ENCODE measurements at places on chromosomes 11 and 22. TPM values are rescaled to one million over a fixed set of nuclear protein-coding genes. Genes with fewer than 3 reads are reported as not detected.

DNA sequence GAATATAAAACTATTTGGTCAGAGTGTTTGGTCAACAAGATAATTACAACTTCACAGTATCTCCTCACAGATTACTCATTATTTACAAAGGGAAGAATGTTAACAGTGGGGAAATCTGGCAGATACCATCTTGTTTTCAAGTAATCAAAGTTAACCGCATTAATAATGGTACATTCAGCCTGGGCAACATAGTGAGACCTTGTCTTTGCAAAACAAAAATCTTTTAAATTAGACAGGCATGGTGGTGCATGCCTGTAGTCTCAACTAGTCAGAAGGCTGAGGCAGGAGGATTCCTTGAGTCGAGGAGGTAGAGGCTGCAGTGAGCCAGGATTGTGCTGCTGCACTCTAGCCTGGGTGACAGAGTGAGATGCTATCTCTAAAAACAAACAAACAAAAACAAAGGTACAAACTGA, 78.5 kb downstream of the ACER3 start:
- H3K4me3 ChIP-seq: no peak overlapping the region
- DNase-seq: no peak

DNA sequence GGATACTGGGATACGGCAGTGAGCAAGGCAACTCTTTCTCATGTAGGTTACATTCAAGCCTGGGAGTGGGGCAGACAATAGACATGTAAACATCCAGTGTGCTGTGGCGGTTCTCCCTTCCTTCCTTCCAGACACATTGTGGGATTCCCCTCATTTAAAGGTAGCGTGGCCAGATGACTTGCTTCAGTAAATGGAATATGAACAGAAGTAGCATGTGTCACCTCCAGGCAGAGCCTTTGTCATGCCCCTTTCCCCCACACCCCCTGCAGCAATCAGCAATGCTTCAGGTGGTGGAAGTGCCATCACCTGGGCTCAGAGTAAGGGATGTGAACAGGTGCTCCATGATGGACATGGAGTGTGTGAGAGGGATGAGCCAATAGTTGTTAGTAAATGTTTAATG, 34.8 kb upstream of the TTC12 start:
- H3K27ac ChIP-seq: no peak overlapping the region
- H3K4me1 ChIP-seq: peaks cover 17% of the 10 kb centered on the region
- no peaks in the 10 kb centered on the region for H3K27me3 ChIP-seq

- no peak for DNase-seq
- no peak overlapping the region for H3K4me3 ChIP-seq
- peaks cover 10% of the 10 kb centered on the region for H3K27me3 ChIP-seq
- no peak overlapping the region for H3K27ac ChIP-seq
Measured at GRCh38 chr22:50153056-50153755, 17.3 kb upstream of the PANX2 start.

- DNase-seq: no peak
- no peak overlapping the region for H3K4me3 ChIP-seq
- H3K27ac ChIP-seq: no peak overlapping the region
- no peaks in the 10 kb centered on the region for H3K4me1 ChIP-seq
- peaks cover 1% of the 10 kb centered on the region for H3K36me3 ChIP-seq
Measured at GRCh38 chr22:37880668-37881440, 25.2 kb upstream of the MICALL1 start.

The PAK1 gene
- total RNA-seq: 44.8 TPM

GRCh38 chr11:46210133-46210636, 67.3 kb upstream of the CREB3L1 start:
- no peak for DNase-seq
- H3K4me3 ChIP-seq: no peak overlapping the region
- H3K27ac ChIP-seq: no peak overlapping the region
- no peaks in the 10 kb centered on the region for H3K36me3 ChIP-seq
- no peaks in the 10 kb centered on the region for H3K4me1 ChIP-seq

The ASPHD2 gene
- total RNA-seq: 12.7 TPM

DNA sequence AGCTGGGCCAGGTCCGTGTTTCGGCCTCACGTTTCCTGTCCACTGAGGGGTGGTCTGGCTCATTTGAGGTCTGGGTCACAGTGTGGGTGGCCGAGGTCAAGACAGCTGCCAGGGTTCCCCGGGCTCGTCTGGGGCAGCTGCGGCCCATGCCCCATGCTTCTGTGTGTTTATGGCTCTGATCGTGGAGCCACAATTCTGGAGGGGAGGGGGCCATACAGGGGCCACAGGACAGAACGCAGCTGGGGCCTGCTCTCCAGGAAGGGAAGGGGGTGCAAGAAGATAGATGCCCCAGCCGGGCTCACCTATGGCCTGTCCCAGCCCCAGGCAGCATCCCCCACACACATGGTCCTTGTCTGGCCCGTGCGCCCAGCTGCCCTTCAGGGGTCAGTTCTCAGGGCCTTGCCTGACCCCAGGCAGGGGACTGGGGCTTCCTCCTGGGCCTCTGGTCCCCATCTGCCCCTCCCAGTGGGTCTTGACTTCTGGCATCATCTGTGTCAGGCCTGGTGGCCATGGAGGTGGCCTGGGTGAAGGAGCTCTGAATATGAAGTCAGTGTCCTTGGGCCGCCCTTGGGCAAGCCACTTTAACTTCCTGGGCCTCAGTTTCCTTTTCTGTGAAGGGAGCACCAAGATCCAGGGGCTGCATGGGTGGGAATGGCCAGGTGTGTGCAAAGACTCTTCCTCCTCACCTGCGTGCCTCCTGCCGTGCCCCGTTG, 8.4 kb downstream of the TSPAN32 start:
- H3K27ac ChIP-seq: no peak overlapping the region
- H3K36me3 ChIP-seq: no peaks in the 10 kb centered on the region
- no peaks in the 10 kb centered on the region for H3K27me3 ChIP-seq
- no peak overlapping the region for H3K4me3 ChIP-seq
- DNase-seq: no peak

- no peak overlapping the region for H3K4me3 ChIP-seq
- H3K27ac ChIP-seq: no peak overlapping the region
- peaks cover 17% of the 10 kb centered on the region for H3K4me1 ChIP-seq
- DNase-seq: peak; percentile 81
Measured at GRCh38 chr11:73625696-73626318, 20.6 kb upstream of the PLEKHB1 start.

- no peak for DNase-seq
- peaks cover 9% of the 10 kb centered on the region for H3K27me3 ChIP-seq
- no peak overlapping the region for H3K27ac ChIP-seq
- peaks cover 10% of the 10 kb centered on the region for H3K4me1 ChIP-seq
- H3K4me3 ChIP-seq: no peak overlapping the region
Measured at GRCh38 chr22:36724836-36725235, 21.3 kb upstream of the CACNG2 start.

GRCh38 chr11:128235958-128236357, 351.4 kb downstream of the ETS1 start:
- no peak overlapping the region for H3K27ac ChIP-seq
- H3K4me1 ChIP-seq: peaks cover 6% of the 10 kb centered on the region
- no peaks in the 10 kb centered on the region for H3K27me3 ChIP-seq
- no peaks in the 10 kb centered on the region for H3K36me3 ChIP-seq
- no peak overlapping the region for H3K4me3 ChIP-seq
- no peak for DNase-seq

The KCNQ1OT1 gene
- total RNA-seq: 2.3 TPM

GRCh38 chr11:62256281-62256680, 13.7 kb upstream of the SCGB2A2 start:
- no peak overlapping the region for H3K4me3 ChIP-seq
- no peak for DNase-seq
- H3K36me3 ChIP-seq: no peaks in the 10 kb centered on the region
- H3K27ac ChIP-seq: no peak overlapping the region
- no peaks in the 10 kb centered on the region for H3K27me3 ChIP-seq

DNA sequence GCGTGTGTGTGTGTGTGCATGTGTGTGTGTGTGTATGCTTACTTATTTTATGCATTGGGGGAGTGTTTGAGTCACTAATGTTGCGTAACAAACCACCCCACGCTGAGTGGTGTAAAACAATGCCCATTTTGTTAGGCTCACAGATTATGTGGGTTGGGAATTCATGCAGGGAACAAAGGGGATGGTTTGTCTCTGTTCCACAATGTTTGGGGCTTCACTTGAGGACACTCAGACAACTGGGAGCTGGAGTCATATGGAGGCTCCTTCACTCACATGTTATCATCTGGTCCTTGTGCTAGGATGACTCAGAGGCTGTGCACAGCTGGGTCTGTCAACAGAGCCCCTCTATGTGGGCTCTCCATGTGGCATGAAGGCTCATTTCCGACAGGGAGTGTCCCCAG, 51.3 kb upstream of the LARGE1 start:
- no peak overlapping the region for H3K27ac ChIP-seq
- H3K36me3 ChIP-seq: no peaks in the 10 kb centered on the region
- H3K27me3 ChIP-seq: no peaks in the 10 kb centered on the region
- DNase-seq: peak; percentile 10
- peaks cover 5% of the 10 kb centered on the region for H3K4me1 ChIP-seq

DNA sequence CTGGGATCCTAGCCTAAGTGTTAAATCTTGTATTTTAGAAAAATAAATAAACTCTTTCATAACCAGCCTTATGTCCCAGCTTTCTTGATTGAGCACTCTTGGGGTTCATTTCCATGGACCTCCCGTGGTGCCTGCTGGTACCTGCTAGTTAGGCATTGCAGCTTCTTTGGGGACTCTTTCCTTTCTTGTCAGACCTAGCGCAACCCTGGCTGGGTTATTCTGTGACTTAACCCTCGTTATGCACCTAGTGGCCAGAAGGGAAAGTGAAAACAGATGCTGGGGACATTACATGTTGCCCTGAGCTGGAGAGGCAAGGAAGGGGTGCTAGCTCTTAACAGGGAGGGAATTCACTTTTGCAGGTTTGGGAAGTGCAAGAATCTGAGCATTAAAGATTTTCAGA, 46.8 kb downstream of the APIP start:
- peak; percentile 30 for DNase-seq
- H3K4me1 ChIP-seq: no peaks in the 10 kb centered on the region
- no peak overlapping the region for H3K4me3 ChIP-seq
- no peaks in the 10 kb centered on the region for H3K27me3 ChIP-seq

DNA sequence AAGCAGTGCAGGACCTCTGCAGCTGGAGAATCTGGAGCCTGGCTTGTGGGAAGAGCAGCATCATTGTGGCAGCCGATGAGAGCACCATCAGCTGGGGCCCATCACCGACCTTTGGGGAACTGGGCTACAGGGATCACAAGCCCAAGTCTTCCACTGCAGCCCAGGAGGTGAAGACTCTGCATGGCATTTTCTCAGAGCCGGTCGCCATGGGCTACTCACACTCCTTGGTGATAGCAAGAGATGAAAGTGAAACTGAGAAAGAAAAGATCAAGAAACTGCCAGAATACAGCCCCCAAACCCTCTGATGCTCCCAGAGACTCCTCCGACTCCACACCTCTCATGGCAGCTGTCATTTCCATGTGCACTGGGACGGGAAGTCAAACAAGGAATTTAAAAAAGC, 35.6 kb downstream of the ASRGL1 start:
- H3K27ac ChIP-seq: no peak overlapping the region
- H3K36me3 ChIP-seq: no peaks in the 10 kb centered on the region
- no peaks in the 10 kb centered on the region for H3K4me1 ChIP-seq
- no peak for DNase-seq
- H3K27me3 ChIP-seq: no peaks in the 10 kb centered on the region
- no peak overlapping the region for H3K4me3 ChIP-seq

The MICAL2 gene
- 0.60 TPM for total RNA-seq

The BBOX1 gene
- not detected for total RNA-seq

- H3K4me1 ChIP-seq: peaks cover 2% of the 10 kb centered on the region
- no peaks in the 10 kb centered on the region for H3K27me3 ChIP-seq
- no peak for DNase-seq
Measured at GRCh38 chr11:95076416-95076815, 9.7 kb downstream of the SRSF8 start.

The OR51B4 gene
- not detected for total RNA-seq

DNA sequence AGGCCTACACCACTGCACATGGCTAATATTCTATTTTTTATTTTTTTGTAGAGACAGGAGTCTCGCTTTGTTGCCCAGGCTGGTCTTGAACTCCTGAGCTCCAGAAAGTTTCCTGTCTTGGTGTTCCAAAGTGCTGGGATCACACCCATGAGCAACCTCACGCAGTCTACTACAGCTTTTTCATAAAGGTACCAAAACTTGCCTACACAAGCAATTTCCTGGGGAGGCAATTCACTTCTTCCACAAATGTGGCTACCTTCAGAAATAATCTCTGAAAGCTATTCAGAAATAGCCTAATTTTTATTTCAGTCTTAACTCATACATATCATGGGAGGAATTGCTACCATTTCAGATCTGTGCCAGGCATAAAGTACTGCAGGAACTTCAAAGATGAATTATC, 11.4 kb downstream of the SLC35F2 start:
- peaks cover 11% of the 10 kb centered on the region for H3K4me1 ChIP-seq
- H3K36me3 ChIP-seq: no peaks in the 10 kb centered on the region
- DNase-seq: no peak

DNA sequence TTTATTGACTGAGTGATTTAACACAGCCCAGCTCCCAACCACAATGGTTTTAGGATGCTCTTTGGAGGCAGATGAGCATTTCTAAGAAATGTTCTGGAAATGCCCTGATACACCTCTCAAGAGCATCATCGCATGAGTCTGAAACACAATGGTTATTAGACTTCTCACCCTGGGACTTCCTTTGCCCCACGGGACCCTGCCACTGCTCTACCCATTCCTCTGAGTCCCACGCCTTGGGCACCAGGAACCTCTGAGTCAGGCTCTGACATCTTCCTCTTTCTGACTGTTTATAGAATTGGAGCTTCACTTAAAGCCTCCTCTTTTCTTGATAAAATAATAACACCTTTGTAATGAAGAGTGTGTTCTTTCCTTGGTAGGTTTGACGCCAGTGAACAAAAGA, 85.6 kb upstream of the PARVA start:
- H3K36me3 ChIP-seq: no peaks in the 10 kb centered on the region
- no peak for DNase-seq
- H3K4me3 ChIP-seq: no peak overlapping the region
- H3K4me1 ChIP-seq: no peaks in the 10 kb centered on the region
- H3K27ac ChIP-seq: no peak overlapping the region
- H3K27me3 ChIP-seq: no peaks in the 10 kb centered on the region

The LINC01488 gene
- 0.09 TPM for total RNA-seq

DNA sequence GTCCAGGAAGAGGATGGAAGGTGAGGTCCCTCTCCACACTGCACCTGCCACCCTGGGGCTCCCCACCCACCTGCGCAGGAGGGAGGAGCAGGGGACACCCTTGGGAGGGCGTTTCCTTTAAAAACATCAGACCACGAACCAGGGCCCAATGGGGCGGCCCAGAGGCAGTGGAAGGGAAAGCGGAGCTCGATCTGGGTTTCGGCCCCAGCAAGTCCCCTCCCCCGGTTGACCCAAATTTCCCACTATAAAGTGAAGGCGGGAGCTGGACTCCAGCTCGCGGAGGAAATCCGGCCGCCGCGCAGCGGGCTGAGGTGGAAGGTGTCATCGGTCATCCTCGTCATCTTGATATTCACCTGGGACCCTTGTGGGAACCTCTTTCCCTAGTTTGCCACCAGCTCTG, 99.3 kb downstream of the WNT7B start:
- no peaks in the 10 kb centered on the region for H3K36me3 ChIP-seq
- peaks cover 40% of the 10 kb centered on the region for H3K4me1 ChIP-seq
- no peak overlapping the region for H3K4me3 ChIP-seq
- DNase-seq: no peak

- peak; percentile 69 for DNase-seq
- peaks cover 16% of the 10 kb centered on the region for H3K4me1 ChIP-seq
- peak overlapping the region; percentile 99 for H3K4me3 ChIP-seq
- peak overlapping the region; percentile 95 for H3K27ac ChIP-seq
- H3K36me3 ChIP-seq: no peaks in the 10 kb centered on the region
Measured at GRCh38 chr11:130070846-130071200, 1.1 kb downstream of the APLP2 start.

The MB gene
- 0.53 TPM for total RNA-seq

The VPREB1 gene
- not detected for total RNA-seq

The TMEM123 gene
- 127 TPM for total RNA-seq

The PATE2 gene
- total RNA-seq: not detected

- no peaks in the 10 kb centered on the region for H3K36me3 ChIP-seq
- H3K4me1 ChIP-seq: peaks cover 24% of the 10 kb centered on the region
- H3K4me3 ChIP-seq: peak within 1 kb of the TSS; percentile 61
- peak; percentile 57 for DNase-seq
- peaks cover 93% of the 10 kb centered on the region for H3K27me3 ChIP-seq
Measured at GRCh38 chr22:39244496-39245129, at the start of gene PDGFB. Gene PDGFB, minus strand, starts transcription at chr22:39244982. Its CDS starts 1,019 bp downstream, at chr22:39243963.
